ENCODE measurements at places on chromosomes 4 and X. TPM values are rescaled to one million over a fixed set of nuclear protein-coding genes. Genes with fewer than 3 reads are reported as not detected.

The STAP1 gene
- total RNA-seq = 3.6 TPM

The FMR1NB gene
- total RNA-seq = not detected

The CDKL2 gene
- 0.35 TPM for total RNA-seq

DNA sequence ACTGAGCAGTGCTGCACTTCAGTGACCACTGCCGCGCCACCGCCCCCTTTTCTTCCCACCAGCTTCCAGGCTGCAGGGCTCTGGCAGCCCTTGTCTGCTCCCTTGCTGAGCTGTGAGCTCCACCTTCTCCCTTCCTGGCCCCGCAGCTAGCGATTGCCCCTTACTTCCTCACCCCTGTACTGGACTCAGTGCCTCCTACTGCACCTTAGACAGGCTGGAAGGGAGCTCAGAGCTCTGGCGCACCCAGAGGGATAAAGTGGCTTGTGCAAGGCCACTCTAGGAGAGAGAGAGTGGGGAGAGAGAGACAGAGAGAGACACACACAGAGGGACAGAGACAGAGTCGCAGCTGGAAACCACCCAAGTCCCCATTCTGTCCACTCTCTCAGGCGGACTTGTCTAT, 6.0 kb downstream of the RASL11B start:
- no peak for DNase-seq
- no peaks in the 10 kb centered on the region for H3K4me1 ChIP-seq
- no peaks in the 10 kb centered on the region for H3K27me3 ChIP-seq
- H3K36me3 ChIP-seq = no peaks in the 10 kb centered on the region

DNA sequence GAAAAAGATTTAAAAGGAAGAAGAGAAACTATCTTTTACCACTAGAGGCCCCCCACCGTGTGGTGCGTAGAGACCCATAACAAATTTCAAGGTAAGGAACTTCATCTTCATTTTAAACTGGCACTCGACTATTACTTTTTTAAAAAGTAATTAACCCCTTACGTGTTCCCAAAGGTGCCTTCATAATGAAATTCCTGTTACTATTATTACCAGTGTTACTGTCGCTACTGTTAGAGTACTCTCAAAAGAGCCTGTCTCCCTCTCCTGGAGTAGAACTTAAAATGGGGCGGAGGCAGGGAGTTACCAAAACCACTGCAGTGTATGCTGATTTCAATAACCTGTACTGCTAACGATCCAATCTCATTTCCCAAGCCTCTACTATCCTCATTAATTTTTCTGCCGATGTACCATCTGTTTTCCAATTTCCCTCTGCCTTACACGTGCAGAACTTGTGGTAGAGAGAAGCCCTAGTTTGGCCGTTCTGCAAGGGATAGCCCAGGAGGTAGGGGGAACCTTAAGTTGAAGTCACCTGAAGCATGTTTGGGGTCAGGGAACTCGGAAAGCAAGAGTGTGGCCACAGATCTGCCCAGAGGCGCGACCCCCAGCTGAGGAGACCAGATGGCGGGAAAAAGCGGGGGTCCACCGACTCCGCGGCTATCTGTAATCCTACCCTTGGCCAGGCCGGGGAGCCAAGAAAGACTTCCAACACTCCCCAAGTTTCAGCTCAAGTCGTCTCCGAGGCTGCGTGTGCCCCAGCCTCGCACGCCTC, 720 bp upstream of the STK26 start:
- H3K27ac ChIP-seq = peak overlapping the region; percentile 75
- H3K4me3 ChIP-seq = peak overlapping the region; percentile 29
- no peaks in the 10 kb centered on the region for H3K27me3 ChIP-seq
- H3K36me3 ChIP-seq = no peaks in the 10 kb centered on the region
- DNase-seq = peak; percentile 34

- no peak for DNase-seq
- H3K27me3 ChIP-seq = no peaks in the 10 kb centered on the region
- no peaks in the 10 kb centered on the region for H3K4me1 ChIP-seq
- H3K36me3 ChIP-seq = no peaks in the 10 kb centered on the region
- no peak overlapping the region for H3K27ac ChIP-seq
Measured at GRCh38 chr4:21763855-21764254, 184.7 kb downstream of the KCNIP4 start.

GRCh38 chr4:42268824-42269223, 116.4 kb upstream of the BEND4 start:
- no peak overlapping the region for H3K27ac ChIP-seq
- H3K36me3 ChIP-seq = no peaks in the 10 kb centered on the region
- DNase-seq = no peak

GRCh38 chr4:183757060-183757459, 98.0 kb downstream of the TRAPPC11 start:
- H3K4me3 ChIP-seq = no peak overlapping the region
- no peak for DNase-seq
- no peaks in the 10 kb centered on the region for H3K27me3 ChIP-seq
- no peaks in the 10 kb centered on the region for H3K36me3 ChIP-seq

DNA sequence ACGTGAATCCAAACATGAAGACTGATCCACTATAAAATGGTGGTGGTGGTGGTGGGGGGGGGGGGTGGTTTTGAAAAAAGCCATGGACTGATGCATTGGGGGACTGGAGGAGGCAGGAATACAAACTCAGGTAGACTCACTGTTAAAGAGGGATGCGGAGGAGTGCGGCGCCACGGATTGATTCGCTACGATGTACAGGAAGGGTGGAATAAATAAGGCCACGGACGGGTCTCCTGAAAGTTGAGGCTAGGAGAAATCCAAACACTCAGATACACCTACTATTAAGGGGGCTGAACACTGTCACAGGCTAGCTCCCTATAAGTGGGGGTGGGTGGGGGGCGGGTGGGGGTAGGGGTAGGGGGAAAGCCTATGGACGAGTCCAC, 591 bp downstream of the ELK1 start:
- H3K27me3 ChIP-seq = no peaks in the 10 kb centered on the region
- H3K36me3 ChIP-seq = peaks cover 7% of the 10 kb centered on the region
- peak overlapping the region; percentile 74 for H3K27ac ChIP-seq
- DNase-seq = no peak

DNA sequence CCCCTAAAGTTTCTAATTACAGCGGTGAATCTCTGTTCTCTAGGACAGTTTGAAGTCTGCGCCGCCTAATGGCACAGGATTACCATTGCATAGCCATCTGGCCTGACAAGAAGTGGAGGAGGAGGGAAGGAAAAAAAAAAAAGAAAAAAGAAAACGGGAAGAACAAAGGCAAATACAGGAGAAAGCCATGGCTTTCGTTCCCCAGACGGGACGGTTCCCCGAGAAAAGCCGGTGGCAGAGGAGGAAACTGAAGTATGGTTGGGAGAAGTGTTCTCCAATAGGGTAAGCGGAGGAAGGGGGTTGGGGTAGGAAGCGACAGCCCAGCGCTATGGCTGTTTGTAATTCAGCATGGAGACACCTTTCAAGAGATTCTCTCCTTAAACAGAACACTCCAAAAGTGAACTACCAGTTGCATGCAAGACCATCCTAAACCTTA, 80.8 kb downstream of the HMGN5 start:
- peak overlapping the region; percentile 86 for H3K4me3 ChIP-seq
- H3K4me1 ChIP-seq = no peaks in the 10 kb centered on the region
- peak; percentile 36 for DNase-seq
- no peaks in the 10 kb centered on the region for H3K36me3 ChIP-seq
- H3K27me3 ChIP-seq = no peaks in the 10 kb centered on the region

DNA sequence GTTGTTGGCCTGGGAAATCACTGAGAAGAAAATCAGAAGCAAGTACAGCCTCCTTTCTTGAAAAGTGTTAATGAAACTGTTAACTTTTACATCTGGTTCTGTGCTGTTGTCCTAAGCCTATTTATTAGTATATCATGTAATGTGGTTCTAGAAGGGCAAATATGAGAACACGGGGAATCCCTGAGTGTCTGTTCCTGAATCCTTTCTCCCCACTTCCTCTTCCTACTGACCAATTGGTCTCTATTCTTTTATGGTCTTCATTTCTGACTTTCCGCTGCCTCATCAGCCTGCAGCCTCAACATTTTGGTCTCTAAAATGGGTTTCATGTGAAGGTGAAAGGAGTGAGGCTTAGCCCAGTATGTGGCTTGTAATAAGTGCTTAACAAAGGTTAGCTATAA, 159.9 kb upstream of the MAMLD1 start:
- no peak overlapping the region for H3K4me3 ChIP-seq
- no peak overlapping the region for H3K27ac ChIP-seq
- no peaks in the 10 kb centered on the region for H3K27me3 ChIP-seq
- H3K4me1 ChIP-seq = no peaks in the 10 kb centered on the region
- H3K36me3 ChIP-seq = no peaks in the 10 kb centered on the region
- DNase-seq = no peak

DNA sequence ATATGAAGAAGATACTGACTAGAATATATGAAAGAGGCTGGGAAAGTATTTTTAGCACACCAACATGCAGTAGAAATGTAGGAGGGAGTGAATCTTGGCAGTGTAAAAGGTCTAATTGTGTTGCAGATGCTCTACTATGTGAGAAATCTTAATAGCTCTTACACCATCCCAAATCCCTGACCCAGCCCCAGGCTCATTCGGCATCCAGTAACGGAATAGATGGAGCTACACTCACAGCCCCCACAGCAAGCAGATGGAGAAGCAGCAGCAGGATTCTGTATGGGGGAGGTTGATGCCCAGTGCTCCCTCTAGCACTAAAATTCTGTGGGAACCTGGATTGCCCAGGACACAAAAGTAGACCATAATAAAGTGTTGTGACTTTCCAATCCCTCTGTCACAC, 153.2 kb upstream of the PRDX4 start:
- H3K27ac ChIP-seq = no peak overlapping the region
- DNase-seq = no peak
- H3K4me1 ChIP-seq = no peaks in the 10 kb centered on the region
- H3K36me3 ChIP-seq = no peaks in the 10 kb centered on the region
- H3K27me3 ChIP-seq = no peaks in the 10 kb centered on the region
- no peak overlapping the region for H3K4me3 ChIP-seq

GRCh38 chr4:141909541-141909940, 273.2 kb downstream of the IL15 start:
- no peak overlapping the region for H3K4me3 ChIP-seq
- H3K27me3 ChIP-seq = no peaks in the 10 kb centered on the region
- no peaks in the 10 kb centered on the region for H3K36me3 ChIP-seq
- H3K27ac ChIP-seq = no peak overlapping the region
- no peak for DNase-seq

GRCh38 chr4:184953971-184954370, 64.3 kb upstream of the HELT start:
- no peak for DNase-seq
- no peak overlapping the region for H3K4me3 ChIP-seq
- H3K27ac ChIP-seq = no peak overlapping the region
- no peaks in the 10 kb centered on the region for H3K36me3 ChIP-seq

DNA sequence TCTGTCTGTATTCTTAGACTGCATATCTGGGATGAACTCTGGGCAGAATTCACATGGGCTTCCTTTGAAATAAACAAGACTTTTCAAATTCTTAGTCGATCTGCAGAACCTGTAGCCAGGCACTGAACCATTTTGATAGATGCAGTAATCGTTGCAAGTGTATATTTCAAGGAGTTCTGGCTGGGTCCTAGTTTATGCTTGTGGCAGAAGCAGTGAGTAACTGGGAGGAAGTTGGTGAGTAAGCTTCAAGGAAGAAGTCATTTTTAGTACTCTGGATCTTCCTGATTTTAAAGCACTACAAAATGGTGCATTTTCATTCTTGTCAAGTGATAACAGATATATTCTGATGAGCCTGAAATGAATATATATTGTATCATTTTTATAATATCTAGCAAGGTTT, 9.5 kb downstream of the HPRT1 start:
- H3K4me1 ChIP-seq = no peaks in the 10 kb centered on the region
- DNase-seq = no peak
- no peak overlapping the region for H3K4me3 ChIP-seq
- no peak overlapping the region for H3K27ac ChIP-seq
- no peaks in the 10 kb centered on the region for H3K27me3 ChIP-seq

DNA sequence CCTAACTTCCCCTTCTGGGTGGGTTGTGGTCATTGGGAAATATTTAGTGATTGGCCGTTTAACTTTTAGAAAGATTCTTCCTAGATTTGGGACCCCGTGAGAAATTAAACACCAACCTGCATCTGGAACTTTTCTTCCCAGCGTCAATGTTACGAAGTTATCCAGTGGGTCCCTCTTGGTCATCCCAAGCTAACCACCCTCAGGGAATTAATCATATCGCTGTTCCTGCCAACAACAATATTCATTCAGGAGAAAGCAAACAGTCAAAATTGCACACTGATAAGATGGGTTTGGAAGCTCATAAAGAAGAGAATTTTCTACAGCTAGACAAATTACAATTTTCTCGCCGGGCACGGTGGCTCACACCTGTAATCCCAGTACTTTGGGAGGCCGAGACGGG, 121.2 kb upstream of the STX18 start:
- no peaks in the 10 kb centered on the region for H3K36me3 ChIP-seq
- H3K27ac ChIP-seq = no peak overlapping the region
- H3K4me1 ChIP-seq = no peaks in the 10 kb centered on the region

- H3K27me3 ChIP-seq = no peaks in the 10 kb centered on the region
- H3K4me1 ChIP-seq = peaks cover 80% of the 10 kb centered on the region
- H3K36me3 ChIP-seq = no peaks in the 10 kb centered on the region
- peak overlapping the region; percentile 53 for H3K27ac ChIP-seq
Measured at GRCh38 chrX:1521459-1521956, 15.5 kb downstream of the P2RY8 start.

All from CD4-positive, alpha-beta memory T cell (primary cell).